ENCODE measurements at places on chromosomes 12 and 14. TPM values are rescaled to one million over a fixed set of nuclear protein-coding genes. Genes with fewer than 3 reads are reported as not detected.

Gene FLRT2
- not detected for total RNA-seq

GRCh38 chr14:81311778-81312177, 88.3 kb downstream of the STON2 start:
- no peak for DNase-seq

GRCh38 chr12:94240171-94240570, 91.8 kb downstream of the PLXNC1 start:
- no peak for DNase-seq

Gene DIO2
- total RNA-seq = not detected

Gene APOLD1
- total RNA-seq = 2.1 TPM

Gene MUCL1
- not detected for total RNA-seq

Measured in HT-29 (cell line).